Osteoblast (primary cell): ENCODE measurements at places on chromosomes 16 and 17. TPM values are rescaled to one million over a fixed set of nuclear protein-coding genes. Genes with fewer than 3 reads are reported as not detected.
A peak's percentile ranks its signal among the peaks of the same experiment; 100 is the strongest.

The ZFPM1 gene
- total RNA-seq: 0.88 and 2.2 TPM in 2 replicates

- DNase-seq: peak; percentile 51
- peak overlapping the region; percentile 71 for H3K27ac ChIP-seq
- no peak overlapping the region for H3K4me3 ChIP-seq
- H3K27me3 ChIP-seq: no peaks in the 10 kb centered on the region
- peaks cover 23% of the 10 kb centered on the region for H3K4me1 ChIP-seq
These were observed 259.0 kb downstream of the IRX3 start for GRCh38 chr16:54027558-54027957.

- no peak overlapping the region for H3K27ac ChIP-seq
- H3K27me3 ChIP-seq: no peaks in the 10 kb centered on the region
- H3K36me3 ChIP-seq: no peaks in the 10 kb centered on the region
- no peak overlapping the region for H3K4me3 ChIP-seq
These were observed 26.4 kb downstream of the ARHGAP44 start for GRCh38 chr17:12815642-12816141.

DNA sequence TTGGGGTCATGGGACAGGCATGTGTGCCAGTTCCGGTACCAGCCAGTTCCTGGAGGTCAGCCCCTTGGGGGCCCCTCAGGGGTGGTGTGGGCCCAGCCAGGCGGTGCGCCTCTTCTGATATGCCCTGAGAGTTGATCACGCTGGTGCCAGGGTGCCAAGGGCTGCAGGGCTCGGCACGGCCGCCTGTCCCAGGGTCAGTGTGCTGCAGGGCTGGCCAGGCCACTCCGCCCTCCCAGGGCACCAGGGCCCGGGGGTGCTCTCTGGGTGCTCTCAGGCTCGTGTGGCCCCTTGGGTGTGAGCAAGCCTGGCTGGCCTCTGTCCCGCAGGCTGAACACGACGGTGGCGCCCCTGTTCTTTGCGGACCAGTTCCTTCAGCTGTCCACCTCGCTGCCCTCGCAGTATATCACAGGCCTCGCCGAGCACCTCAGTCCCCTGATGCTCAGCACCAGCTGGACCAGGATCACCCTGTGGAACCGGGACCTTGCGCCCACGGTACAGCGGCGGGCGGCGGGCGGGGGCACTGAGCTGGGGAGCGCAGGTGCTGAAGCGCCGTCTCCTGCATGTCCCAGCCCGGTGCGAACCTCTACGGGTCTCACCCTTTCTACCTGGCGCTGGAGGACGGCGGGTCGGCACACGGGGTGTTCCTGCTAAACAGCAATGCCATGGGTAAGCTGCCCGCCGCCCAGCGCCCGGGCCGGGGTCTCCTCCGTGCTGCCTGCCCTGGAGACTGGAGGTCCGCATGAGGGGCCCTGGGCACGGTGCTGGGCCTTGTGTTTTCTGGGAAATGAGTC is 6.0 kb downstream of the GAA start:
- no peak overlapping the region for H3K27ac ChIP-seq
- H3K4me3 ChIP-seq: no peak overlapping the region
- peaks cover 1% of the 10 kb centered on the region for H3K4me1 ChIP-seq
- peak; percentile 69 for DNase-seq
- H3K27me3 ChIP-seq: no peaks in the 10 kb centered on the region

DNA sequence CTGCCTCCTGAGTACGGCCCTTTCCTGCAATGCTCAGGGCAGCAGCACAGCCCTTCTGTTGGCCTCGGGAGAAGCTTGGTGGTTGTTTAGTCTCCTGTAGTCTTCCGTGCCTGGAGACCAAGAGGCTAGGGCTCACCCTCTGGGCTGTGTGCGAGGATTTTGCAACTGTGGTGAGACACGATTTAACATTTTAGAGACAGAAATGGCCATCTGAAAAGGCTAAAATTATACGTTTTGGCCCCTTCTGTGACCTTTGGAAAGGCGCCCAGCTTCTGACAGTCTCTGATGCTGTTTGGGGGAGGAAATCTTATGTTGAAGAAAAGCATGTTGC is 33.1 kb downstream of the FOXL1 start:
- H3K27ac ChIP-seq: peak overlapping the region; percentile 91
- H3K4me3 ChIP-seq: peak overlapping the region; percentile 35
- peak; percentile 87 for DNase-seq
